ENCODE measurements at places on chromosomes 1 and 21.

DNA sequence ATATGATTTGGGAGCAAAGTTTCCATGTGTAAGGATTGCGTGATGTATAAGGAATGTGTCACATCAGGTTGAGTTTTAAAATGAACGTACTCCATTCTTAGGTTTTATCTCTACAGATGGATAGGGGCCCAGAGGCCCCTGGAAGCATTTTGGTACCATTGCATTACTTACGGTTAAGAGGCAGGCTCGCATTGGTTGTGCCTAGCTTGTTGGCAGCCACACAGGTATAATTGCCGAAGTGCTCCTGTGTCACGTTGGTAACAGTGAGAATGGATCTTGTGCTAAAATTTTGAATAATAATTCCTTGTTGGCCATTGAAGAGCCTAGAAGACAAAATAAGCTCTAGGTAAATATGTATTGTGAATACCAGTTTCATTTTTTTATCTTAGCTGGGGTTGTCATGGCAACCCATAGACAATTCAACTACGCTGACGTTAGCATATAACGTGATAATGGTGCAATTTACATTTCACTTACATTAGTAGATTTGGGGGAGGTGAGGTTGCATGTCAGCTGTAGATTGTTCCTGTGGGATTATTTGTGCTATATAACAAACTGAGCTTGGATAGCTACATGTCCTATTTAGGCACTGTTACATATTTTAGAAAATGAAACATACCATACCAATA is 511.9 kb upstream of the ZRANB2 start:
- DNase-seq = peak; percentile 22

GRCh38 chr21:39681257-39681656 is 63.7 kb upstream of the IGSF5 start:
- no peak for DNase-seq

GRCh38 chr21:16085421-16085820 is 355.6 kb downstream of the USP25 start:
- DNase-seq = no peak

GRCh38 chr1:81920245-81920740 is 119.6 kb downstream of the ADGRL2 start:
- no peak for DNase-seq

DNA sequence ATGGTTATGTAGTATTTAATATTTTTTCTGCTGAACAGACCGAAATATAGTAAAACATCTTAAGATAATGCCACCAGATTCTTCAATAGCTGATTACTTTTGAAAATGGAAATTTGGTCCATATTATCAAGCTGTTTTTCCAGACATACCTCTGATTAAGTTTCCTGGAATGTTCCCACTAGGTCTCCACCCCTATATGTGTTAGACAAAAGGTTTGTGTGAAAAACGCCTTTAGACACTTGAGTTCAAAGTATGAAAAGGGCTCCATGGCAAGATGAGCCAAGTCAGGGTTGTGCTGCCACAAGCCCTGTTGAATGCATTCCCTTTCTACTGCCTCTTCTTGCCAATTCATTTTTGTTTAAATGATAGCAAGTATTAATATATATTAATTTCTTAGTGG is 52.7 kb downstream of the ZBTB17 start:
- DNase-seq = no peak

DNA sequence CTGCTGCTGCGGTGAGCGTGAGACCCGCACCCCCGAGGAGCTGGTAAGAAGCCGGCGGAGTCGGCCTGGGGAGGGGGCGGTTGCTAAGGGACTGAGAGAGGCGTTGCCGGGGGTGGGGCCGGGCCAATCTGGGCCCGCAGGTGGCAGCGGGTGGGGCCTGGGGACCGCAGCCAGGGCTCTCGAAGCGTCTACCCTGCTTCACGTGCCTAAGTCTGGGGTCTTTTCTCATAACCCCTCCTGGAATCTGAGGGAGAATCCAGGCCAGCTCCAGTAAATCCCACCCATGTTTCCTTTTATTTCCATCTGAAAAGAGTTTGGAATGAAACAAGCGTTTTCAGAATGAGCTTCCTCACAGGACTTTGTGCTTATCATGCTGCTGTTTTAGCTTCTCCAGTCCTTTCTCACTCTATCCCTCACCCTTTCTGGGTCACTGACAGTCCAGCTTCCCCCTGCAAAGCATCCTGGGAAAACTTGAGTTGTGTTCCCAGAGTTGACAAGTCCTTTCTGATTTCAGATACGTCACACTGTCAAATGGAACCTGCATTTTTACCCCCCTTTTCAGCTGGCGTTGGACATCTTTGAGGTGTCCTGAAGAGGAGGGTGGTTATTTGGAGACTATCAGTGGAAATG is 431 bp downstream of the CLCN6 start:
- peak; percentile 91 for DNase-seq

- no peak for DNase-seq
Observed at GRCh38 chr1:48738356-48738755, 38.3 kb downstream of the BEND5 start.

DNA sequence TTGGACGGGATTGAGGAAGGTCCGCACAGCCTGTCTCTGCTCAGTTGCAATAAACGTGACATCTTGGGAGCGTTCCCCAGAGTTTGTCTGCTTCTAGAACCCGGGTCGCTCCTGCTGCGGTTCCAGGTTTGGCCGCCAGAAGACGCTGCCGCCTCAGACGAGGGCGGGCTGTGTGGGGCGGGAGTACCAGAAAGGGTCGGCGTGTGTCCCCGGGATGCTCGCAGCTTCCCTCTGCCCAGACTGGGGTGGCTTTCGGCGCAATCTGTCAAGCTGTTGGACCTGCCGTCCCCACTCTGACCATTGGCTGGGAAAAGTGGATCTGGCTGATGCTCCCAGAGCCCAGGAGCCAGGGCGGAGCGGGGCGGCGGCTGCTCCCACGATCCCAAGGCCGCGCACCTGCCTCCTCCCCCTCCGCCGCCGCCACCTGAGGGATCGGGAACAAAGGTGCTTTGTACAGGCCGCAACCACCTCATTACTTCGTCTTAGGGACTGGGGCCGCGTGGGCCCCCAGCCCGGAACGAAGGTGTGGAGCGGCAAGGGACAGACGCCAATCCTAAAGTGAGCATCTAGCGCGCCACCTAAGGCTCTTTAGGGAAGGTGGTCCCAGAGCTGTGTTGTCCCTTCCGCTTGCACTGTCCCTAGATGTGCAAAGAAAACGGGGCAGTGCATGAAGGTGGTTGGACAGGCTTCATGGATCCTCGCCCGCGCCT is 683 bp upstream of the EFNA4 start:
- DNase-seq = peak; percentile 90

GRCh38 chr21:33732038-33732437 is 89.7 kb downstream of the ITSN1 start:
- DNase-seq = no peak

- DNase-seq = no peak
Observed at GRCh38 chr1:25994402-25995150, 3.3 kb downstream of the PAFAH2 start.

DNA sequence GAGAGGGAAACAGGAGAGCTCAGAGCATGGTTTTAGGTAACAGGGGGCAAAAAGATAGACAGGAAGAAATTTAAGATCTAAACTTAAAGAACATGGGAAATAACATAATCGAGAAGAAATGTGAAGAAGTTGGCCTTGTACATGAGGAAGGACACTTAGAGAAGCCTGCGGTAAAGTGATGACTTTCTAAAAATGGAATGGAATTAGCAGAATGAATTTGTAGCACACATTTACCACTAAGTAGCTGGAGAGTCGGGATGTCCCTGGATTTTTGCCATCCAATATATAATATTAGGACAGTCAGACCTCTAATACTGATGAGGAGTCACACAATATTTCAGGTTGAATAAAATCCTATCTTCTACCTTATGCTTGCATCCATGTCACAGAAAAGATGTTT is 77.7 kb upstream of the C1orf87 start:
- no peak for DNase-seq

DNA sequence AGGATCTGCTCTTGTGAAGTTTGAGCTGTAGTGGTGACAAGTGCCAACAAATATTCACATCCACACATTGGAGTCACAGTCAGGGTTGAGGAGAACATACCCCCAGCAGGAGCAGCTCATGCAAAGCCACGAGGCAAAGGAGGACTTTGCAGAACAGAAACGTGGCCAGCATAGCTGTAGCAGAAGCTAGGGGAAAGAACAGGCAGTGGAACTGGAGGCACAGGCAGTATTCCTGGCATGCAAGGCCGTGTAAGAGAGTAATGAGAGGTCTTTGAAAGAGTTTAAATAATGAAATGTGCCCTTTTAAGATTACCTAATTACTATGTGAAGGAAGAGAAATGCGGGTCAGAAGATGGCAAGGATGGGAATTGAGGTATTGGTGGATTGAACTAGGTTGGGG is 40.9 kb upstream of the IKBKE start:
- no peak for DNase-seq

DNA sequence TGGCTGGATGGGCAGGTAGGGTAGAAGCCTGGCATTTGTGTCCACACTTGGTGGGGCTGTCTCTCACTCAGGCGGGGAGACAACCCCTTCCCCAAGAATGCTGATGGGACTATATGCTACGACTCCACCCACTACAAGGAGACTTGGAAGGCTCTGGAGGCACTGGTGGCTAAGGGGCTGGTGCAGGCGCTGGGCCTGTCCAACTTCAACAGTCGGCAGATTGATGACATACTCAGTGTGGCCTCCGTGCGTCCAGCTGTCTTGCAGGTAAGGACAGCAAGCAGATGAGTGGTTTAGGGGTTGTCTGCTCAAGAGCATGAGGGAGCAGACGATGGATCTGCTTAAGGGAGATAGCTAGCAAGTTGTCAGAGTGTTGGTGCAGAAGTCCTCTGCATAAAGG is 15.9 kb upstream of the NASP start:
- DNase-seq = no peak

DNA sequence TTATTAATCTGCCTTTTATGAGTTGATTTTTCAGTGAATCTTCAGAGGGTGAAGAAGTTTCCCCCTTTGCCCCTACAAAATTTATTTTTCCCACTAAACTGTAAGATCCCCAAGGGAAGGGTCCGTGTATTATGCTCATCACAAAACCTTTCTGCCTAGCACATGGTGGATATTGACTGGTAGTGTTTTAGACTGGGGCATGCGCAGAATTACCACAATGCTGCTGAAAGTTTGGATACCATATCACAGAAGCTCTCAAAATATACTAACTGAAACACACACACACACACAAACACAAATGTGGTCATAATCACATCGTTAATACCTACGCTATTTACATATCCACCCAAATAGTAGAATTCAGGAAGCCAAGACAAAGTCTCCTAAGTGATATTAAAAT is 28.0 kb upstream of the DMRTB1 start:
- no peak for DNase-seq

DNA sequence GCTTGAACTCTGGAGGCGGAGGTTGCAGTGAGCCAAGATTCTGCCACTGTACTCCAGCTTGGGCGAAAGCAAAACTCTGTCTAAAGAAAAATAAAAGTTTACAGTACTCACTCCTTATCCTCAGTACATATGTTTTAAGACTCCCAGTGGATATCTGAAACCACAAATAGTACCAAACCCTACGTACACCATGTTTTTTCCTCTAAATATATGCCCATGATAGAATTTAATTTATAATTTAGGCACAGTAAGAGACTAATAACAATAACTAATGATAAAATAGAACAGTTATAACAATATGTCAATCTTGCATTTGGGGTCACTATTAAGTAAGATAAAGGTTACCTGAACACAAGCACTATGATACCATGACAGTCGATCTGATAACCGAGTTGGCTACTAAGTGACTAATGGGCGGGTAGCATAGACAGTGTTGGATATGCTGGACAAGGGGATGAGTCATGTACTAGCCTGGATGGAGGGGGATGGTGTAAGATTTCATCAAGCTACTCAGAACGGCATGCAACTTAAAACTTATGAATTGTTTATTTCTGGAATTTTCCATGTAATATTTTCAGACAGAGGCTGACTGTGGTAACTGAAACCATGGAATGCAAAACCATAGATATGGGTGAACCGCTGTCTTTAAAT is 43.7 kb downstream of the ST7L start:
- peak; percentile 33 for DNase-seq

DNA sequence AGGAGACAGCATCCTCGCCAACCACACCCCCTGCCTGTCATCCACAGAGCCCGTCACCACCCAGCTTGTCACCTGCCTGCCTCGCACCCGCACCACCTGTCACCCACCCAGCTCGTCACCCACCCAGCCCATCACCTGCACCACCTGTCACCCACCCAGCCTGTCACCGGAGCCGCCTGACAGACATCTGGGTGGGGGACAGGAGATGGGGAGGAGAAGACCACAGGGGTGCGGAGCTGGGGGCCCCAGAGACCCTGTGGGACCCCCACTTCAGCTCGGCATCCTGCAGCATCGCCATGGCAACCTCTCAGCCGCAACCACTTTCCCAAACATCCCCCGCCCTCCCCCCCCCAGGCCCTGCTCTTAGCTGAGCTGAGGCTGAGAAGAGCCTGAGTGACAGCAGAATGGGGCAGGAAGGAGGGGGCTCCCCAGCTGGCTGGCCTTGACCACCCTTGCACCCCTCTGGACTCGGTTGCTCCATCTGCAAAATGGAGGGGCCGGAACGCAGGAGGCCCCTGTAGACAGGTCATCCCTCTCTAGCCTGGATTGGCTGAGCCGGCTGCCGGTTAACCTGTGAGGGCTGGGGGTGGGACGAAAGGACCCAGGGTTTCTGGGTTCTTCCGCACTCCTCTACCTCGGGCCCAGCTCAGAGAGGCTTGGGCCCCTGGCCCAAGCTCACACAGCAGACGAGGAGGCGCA is 11.6 kb downstream of the AHDC1 start:
- DNase-seq = no peak

DNA sequence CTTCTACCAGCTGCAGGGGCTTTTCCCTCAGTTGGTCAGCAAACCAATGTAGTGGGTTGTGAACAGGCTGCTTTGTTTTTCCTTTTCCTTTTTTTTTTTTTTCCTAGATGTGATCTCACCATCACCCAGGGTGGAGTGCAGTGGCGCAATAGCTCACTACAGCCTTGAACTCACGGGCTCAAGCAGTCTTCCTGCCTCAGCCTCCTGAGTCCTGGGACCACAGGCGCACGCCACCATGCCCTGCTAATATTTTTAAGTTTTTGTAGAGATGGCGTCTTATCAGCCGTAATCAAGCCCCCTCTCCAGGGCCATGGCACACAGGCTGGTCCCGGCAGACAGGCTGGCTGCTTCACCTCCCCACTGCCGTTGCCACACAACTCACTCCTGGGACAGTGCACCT is 3.4 kb upstream of the TRIM11 start:
- DNase-seq = no peak

GRCh38 chr21:37849506-37850102 is 66.7 kb downstream of the KCNJ6 start:
- no peak for DNase-seq

DNA sequence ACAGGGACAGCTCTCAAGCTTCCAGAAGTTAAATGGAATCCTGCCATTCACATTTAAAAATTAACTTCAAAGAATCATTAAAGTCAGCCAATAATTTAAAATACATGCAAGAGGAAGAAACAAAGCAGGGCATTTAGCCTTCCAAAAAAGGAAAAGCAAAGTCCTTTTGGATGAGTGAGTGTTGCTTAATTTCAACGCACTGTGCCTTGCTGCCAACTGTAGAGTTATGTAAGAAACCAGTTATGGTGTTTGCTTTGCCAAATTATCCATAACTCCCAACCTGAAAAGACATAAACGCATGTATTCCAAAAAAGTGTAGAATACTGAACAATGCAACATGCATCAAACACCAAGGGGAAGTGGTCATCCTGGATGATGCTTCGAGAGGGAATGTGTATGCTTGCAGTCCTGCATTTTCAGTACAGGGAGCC is 16.1 kb upstream of the KCNE1 start:
- DNase-seq = no peak

Measured in DMS53 (cell line).